Muscle of leg (tissue), 16 donors: ENCODE measurements at places on chromosomes 12 and 14. TPM values are rescaled to one million over a fixed set of nuclear protein-coding genes. Genes with fewer than 3 reads are reported as not detected.

TAS2R8 gene
- total RNA-seq: 0.04 TPM

LTB4R gene
- 2.5 TPM for total RNA-seq

GLI1 gene
- total RNA-seq: 7.1 TPM

CD163L1 gene
- total RNA-seq: 9.4 TPM

RIPK3 gene
- total RNA-seq: 2.0 TPM

GLIPR1L1 gene
- total RNA-seq: not detected

RNASE1 gene
- 204 TPM for total RNA-seq

RIMBP2 gene
- total RNA-seq: 2.0 TPM

WNT1 gene
- not detected for total RNA-seq

DNA sequence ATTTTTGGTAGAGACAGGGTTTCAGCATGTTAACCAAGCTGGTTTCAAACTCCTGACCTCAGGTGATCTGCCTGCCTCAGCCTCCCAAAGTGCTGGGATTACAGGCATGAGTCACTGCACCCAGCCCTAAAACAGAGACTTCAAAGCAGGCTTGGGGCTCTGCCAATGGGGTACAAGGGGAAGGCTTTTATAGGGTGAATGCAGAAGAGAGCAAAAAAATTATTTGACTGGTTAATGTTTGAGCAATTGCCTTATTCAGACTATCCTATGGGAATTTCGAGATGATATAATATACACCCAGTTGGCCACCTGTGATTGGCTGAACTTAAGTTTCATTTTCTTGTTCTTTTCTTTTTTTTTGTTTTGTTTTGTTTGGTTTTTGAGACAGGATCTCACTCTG is 31.5 kb upstream of the ACTN1 start:
- no peak overlapping the region for H3K4me3 ChIP-seq
- H3K27ac ChIP-seq: no peak overlapping the region
- H3K36me3 ChIP-seq: no peaks in the 10 kb centered on the region
- peak; percentile 11 for DNase-seq
- H3K4me1 ChIP-seq: peaks cover 21% of the 10 kb centered on the region

DNA sequence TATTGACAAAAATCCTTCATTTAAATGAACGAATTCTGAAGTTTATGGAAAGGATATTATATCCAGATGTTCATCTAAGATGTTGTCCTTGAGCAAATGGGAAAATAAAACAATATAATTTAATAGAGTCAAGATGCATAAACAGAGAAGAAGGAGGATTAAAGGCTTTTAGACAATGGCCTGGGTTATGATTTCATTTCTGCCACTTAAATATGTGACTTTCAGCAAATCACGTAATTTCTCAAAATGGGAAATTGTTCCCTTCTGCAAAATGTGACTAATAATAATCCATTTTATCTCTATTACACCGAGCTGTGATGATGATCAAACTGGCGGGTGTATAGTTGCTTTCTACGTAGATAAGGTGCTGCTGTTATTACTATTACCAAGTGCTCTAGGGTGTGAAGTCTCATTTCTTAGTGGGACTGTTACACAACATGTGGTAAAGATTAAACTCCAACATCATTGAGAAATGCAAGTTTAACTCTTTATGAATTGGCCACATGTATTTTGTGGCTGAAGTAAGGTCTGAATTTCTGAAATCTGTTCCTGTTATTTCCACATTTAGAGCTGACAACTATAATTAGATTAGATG is 157.0 kb downstream of the MYRFL start:
- no peak overlapping the region for H3K4me3 ChIP-seq
- H3K27me3 ChIP-seq: no peaks in the 10 kb centered on the region
- peaks cover 6% of the 10 kb centered on the region for H3K4me1 ChIP-seq
- peak overlapping the region; percentile 30 for H3K27ac ChIP-seq
- peak; percentile 69 for DNase-seq

DNA sequence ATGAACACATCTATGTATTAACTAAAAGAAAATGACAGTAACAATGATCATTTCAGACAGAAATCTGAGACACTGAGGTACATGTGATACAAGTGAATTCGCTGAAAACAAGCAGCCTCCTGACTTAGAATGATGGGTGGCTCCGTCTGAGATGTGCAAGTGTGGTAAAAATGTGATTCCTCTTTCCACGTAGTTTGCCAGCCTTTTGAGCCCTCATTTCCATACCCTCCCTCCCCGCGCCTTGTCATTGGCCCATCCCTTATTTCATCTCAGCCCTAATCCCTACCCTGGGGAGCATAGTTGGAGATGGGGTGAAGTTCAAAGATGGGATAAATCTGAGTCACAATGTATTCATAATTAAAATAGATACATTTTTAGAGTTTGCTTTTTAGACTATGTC is 107.8 kb downstream of the BMP4 start:
- H3K4me1 ChIP-seq: no peaks in the 10 kb centered on the region
- peak; percentile 10 for DNase-seq
- H3K27ac ChIP-seq: no peak overlapping the region

- H3K27ac ChIP-seq: no peak overlapping the region
- peaks cover 19% of the 10 kb centered on the region for H3K4me1 ChIP-seq
- no peak overlapping the region for H3K4me3 ChIP-seq
- no peaks in the 10 kb centered on the region for H3K27me3 ChIP-seq
- DNase-seq: peak; percentile 38
- H3K36me3 ChIP-seq: no peaks in the 10 kb centered on the region
Measured at GRCh38 chr14:52363961-52364360, 49.8 kb downstream of the PTGER2 start.

- H3K27me3 ChIP-seq: no peaks in the 10 kb centered on the region
- H3K36me3 ChIP-seq: no peaks in the 10 kb centered on the region
- H3K4me3 ChIP-seq: no peak overlapping the region
- H3K4me1 ChIP-seq: peaks cover 82% of the 10 kb centered on the region
- DNase-seq: peak; percentile 79
Measured at GRCh38 chr14:68550338-68550715, 242.5 kb downstream of the ZFP36L1 start.

- no peaks in the 10 kb centered on the region for H3K36me3 ChIP-seq
- no peak for DNase-seq
- no peak overlapping the region for H3K4me3 ChIP-seq
- H3K27me3 ChIP-seq: no peaks in the 10 kb centered on the region
- H3K27ac ChIP-seq: no peak overlapping the region
Measured at GRCh38 chr14:62897771-62898170, 147.5 kb downstream of the KCNH5 start.

DNA sequence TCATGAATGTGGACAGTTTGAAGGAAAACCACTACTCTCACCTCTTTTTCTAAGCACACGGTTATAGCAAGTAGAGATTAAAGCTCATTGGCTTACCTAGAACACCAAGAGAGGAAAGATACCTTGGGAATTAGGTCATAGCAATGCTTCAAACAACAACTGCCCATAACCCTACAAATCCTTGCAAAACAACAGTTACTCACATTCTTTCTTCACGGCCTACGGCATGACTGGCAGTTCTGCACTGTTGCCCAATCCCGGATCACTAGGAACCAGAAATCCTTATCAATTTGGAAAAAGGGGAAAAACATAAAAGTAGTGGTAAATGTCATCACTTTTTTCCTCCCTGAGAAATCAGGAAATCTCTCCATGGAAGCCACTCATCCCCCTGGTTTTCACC is 9.6 kb upstream of the ISM2 start:
- H3K4me3 ChIP-seq: no peak overlapping the region
- DNase-seq: no peak
- no peaks in the 10 kb centered on the region for H3K27me3 ChIP-seq
- H3K4me1 ChIP-seq: no peaks in the 10 kb centered on the region
- H3K36me3 ChIP-seq: peaks cover 22% of the 10 kb centered on the region
- H3K27ac ChIP-seq: no peak overlapping the region

GRCh38 chr14:50225974-50226297 is 5.4 kb downstream of the SOS2 start:
- no peak overlapping the region for H3K4me3 ChIP-seq
- no peaks in the 10 kb centered on the region for H3K27me3 ChIP-seq
- H3K27ac ChIP-seq: peak overlapping the region; percentile 25
- H3K36me3 ChIP-seq: peaks cover 3% of the 10 kb centered on the region

GRCh38 chr14:23538785-23539184 is 12.8 kb downstream of the ZFHX2 start:
- H3K36me3 ChIP-seq: no peaks in the 10 kb centered on the region
- peak; percentile 33 for DNase-seq
- no peaks in the 10 kb centered on the region for H3K27me3 ChIP-seq

DNA sequence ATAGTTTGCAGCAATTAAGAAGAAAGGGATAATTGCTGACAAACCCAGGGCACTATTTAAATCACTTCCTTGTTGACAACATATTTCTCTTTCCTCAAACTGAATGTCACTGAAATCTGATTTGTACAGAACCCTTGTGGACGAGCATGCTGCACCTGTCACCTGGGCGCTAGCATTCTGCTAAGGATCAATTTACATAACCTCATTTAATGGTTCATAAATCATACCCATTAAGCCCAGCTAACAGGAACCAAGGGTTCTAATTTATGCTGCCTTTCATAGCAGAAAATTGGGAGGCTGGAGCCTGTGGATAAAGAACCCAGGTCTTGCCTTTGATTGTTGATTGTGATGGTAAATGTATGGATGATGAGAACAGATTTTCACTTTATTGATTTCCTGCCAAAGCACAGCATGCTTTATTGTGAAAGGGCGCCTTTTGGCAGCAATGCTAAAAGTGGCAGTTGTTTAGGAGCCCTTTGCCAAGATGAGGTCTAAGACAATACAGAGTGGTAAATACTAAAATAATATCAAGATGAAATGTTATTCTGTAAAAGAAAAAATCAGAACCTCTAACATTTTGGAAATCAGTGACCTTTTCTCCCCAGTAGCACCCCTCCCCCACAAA is 95.4 kb downstream of the NKX2-1 start:
- no peak overlapping the region for H3K27ac ChIP-seq
- H3K4me3 ChIP-seq: no peak overlapping the region
- no peaks in the 10 kb centered on the region for H3K36me3 ChIP-seq

DNA sequence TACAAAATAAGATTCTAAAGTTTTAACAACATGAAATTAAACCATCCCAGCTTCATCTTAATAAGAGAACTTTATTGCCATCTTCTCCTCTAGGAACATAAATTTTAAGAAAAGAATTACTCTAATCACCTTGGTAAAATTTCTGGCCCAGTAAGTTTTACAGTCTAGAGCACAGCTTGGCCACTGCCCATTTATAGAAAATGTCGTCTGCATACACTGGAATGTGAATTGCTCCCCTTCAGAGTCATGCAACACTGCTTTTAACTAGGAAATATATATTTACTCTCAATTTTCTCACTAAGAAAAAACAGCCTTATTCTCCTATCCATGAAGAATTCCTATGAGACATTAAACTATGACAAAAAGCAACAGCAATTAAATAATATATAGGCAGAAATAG is 48.2 kb downstream of the KCNC2 start:
- no peak for DNase-seq
- H3K36me3 ChIP-seq: no peaks in the 10 kb centered on the region
- H3K4me1 ChIP-seq: no peaks in the 10 kb centered on the region
- no peak overlapping the region for H3K27ac ChIP-seq
- H3K27me3 ChIP-seq: no peaks in the 10 kb centered on the region

- no peak overlapping the region for H3K4me3 ChIP-seq
- peaks cover 57% of the 10 kb centered on the region for H3K36me3 ChIP-seq
- H3K4me1 ChIP-seq: peaks cover 23% of the 10 kb centered on the region
- no peaks in the 10 kb centered on the region for H3K27me3 ChIP-seq
- DNase-seq: no peak
- H3K27ac ChIP-seq: peak overlapping the region; percentile 35
Measured at GRCh38 chr12:123475246-123475703, 17.3 kb downstream of the SNRNP35 start.

DNA sequence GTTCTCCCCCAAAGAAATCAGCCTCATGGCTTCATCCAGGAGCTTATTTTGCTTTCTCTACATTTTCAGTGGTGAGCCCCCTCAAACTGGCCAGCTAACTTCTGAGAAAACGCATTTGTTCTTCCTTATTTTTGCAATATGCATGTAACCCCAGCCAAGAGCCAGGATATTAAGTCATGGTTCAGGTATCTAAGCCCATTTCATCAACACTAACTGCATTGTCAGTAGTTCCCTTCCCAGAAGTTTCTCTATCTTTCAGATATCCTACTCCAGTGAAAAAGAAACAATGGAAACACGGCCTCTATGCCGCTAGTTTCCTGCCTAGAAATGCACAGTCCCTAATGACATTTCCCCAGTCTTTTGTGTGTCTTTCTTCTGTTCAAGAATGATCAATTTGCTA is 102.8 kb upstream of the RASSF8 start:
- H3K27me3 ChIP-seq: no peaks in the 10 kb centered on the region
- H3K36me3 ChIP-seq: no peaks in the 10 kb centered on the region
- H3K4me1 ChIP-seq: no peaks in the 10 kb centered on the region
- no peak overlapping the region for H3K4me3 ChIP-seq
